ENCODE measurements at places on chromosomes 6 and 20. TPM values are rescaled to one million over a fixed set of nuclear protein-coding genes. Genes with fewer than 3 reads are reported as not detected.

HMGN3 gene
- 270 TPM for total RNA-seq

BCAS1 gene
- not detected for total RNA-seq

TFAP2D gene
- not detected for total RNA-seq

TXLNB gene
- not detected for total RNA-seq

LRRN4 gene
- 0.15 TPM for total RNA-seq
